ENCODE measurements at places on chromosomes 7 and 10. TPM values are rescaled to one million over a fixed set of nuclear protein-coding genes. Genes with fewer than 3 reads are reported as not detected.

ZRANB1 gene
- total RNA-seq: 9.9 TPM

GRCh38 chr10:93293999-93294398 is 188.1 kb downstream of the MYOF start:
- no peak for DNase-seq
- no peaks in the 10 kb centered on the region for H3K27me3 ChIP-seq
- no peak overlapping the region for H3K27ac ChIP-seq
- H3K36me3 ChIP-seq: no peaks in the 10 kb centered on the region

DNA sequence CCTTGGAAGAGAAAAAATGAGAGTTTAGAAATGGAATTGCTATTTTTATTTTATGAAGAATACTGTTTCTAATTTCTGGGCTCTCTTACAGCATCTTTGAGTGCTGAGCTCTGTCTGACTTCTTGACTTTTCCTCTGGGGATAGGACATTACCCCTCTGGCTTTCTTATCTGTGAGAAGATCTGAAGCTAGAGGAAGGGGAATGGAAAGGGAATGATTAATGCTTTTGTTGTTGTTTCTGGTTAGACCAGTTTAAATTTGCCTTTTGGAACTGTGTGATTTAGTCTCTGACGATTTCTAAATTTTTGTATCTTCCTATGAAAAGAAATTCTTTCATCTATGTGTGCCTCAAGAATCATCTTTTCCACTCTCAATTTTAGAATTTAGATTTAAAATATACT is 811.4 kb downstream of the REEP3 start:
- H3K36me3 ChIP-seq: no peaks in the 10 kb centered on the region
- no peak for DNase-seq
- H3K27me3 ChIP-seq: no peaks in the 10 kb centered on the region
- no peaks in the 10 kb centered on the region for H3K4me1 ChIP-seq
- no peak overlapping the region for H3K27ac ChIP-seq
- no peak overlapping the region for H3K4me3 ChIP-seq

DNA sequence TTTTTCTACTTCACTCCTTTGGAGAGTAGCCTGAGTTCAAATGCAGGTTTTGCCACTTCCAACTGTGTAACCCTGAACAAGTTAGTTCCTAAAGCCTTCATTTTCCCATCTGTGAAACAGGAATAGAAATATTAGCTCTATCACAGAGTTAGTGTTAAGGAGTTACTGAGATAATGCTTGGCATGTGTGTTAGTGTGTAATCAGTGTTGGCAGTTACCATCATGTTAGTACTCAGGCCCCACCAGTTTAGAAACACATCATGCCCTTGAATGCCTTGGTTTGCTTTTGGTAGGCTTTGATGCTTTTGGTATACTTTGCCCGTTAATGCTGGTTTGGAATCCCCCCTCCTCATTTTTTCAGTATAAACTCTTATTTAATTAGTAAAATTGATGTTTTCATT is 119.7 kb downstream of the WNT2 start:
- H3K27me3 ChIP-seq: no peaks in the 10 kb centered on the region
- no peak for DNase-seq
- H3K4me3 ChIP-seq: no peak overlapping the region
- H3K36me3 ChIP-seq: no peaks in the 10 kb centered on the region
- H3K27ac ChIP-seq: no peak overlapping the region

- H3K4me1 ChIP-seq: no peaks in the 10 kb centered on the region
- no peak overlapping the region for H3K27ac ChIP-seq
- H3K36me3 ChIP-seq: no peaks in the 10 kb centered on the region
- no peaks in the 10 kb centered on the region for H3K27me3 ChIP-seq
- DNase-seq: no peak
These were observed 38.2 kb downstream of the MINDY3 start for GRCh38 chr10:15822131-15822530.

All from PC-9 (cell line).